Hematopoietic multipotent progenitor cell treated with erythropoietin and hydrocortisone succinate and interleukin-3 and kit ligand, for 15 days (in vitro differentiated cells): ENCODE measurements at places on chromosomes 7 and 10.

DNA sequence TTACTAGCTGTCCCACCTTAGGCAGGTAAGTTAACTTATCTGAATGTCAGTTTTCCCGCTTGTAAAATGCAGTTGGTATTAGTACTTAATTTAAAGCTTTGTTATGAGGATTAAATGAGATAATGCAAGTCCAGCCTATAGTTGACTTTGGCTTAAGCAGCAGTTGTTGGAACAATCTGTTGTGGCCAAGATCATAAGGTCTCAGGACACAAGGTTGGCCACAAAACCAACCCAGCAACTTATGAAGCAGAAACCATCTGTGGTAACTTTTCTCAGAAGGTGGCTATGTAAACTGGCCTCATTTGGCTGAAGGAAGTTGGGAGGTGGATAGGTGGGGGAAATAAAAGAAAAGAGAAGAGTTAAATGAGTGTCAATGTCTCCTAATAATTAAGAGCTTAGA is 29.4 kb downstream of the ENTPD1 start:
- no peak for DNase-seq

- DNase-seq: peak; percentile 4
These were observed at the start of gene DPYSL4 for GRCh38 chr10:132186488-132187429. Gene DPYSL4 (plus strand): TSS chr10:132186948. CDS start chr10:132187064, 116 bp downstream.

GRCh38 chr10:24708081-24708480 is 15.6 kb downstream of the ARHGAP21 start:
- DNase-seq: no peak

- no peak for DNase-seq
These were observed 3.8 kb upstream of the STN1 start for GRCh38 chr10:103921750-103922195.

- no peak for DNase-seq
These were observed 42.5 kb downstream of the ABLIM1 start for GRCh38 chr10:114615600-114616007.

- DNase-seq: no peak
These were observed 24.3 kb upstream of the CNNM1 start for GRCh38 chr10:99304862-99305229.

GRCh38 chr7:102273749-102274712 is 12.6 kb upstream of the SH2B2 start:
- DNase-seq: no peak

DNA sequence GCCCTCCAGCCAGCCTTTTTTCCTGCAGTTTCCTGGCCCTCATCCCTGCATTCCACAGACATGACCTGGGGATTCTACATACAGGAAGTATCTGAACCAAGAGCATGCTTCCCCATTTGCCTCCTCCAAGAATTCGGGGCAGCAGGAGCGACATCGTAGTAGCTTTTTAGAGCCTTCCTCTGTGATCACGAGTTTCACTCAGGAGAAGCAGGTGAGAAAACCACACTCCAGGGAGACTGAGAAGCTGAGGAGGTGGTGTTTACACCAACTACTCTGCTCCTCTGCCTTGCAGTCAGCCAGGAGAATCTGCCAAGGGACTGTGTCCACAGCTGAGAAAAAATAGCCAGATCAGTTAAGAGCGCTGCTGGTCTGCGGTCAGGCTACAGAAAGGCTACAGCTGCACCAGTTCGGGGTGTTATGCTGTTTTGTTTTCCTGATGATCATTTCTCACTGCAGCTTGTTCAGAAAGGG is 54.1 kb downstream of the HSPA12A start:
- DNase-seq: no peak

DNA sequence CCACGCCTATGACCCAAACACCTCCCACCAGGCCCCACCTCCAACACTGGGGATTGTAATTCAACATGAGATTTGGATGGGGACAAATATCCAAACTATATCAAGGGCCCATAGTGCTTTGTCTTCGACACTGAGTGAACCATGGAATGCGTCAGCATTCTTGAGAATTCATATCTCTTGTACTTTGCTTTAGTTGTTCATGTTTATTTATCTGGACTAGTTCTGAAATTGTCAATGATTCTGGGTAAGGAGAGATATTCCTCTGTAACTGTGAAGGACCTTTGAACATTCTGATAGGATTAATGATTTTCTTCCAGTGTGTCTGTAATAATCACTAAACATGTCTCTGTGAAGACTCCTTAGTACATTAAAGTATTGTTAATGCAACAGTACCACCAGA is 374.8 kb downstream of the LRMDA start:
- no peak for DNase-seq

DNA sequence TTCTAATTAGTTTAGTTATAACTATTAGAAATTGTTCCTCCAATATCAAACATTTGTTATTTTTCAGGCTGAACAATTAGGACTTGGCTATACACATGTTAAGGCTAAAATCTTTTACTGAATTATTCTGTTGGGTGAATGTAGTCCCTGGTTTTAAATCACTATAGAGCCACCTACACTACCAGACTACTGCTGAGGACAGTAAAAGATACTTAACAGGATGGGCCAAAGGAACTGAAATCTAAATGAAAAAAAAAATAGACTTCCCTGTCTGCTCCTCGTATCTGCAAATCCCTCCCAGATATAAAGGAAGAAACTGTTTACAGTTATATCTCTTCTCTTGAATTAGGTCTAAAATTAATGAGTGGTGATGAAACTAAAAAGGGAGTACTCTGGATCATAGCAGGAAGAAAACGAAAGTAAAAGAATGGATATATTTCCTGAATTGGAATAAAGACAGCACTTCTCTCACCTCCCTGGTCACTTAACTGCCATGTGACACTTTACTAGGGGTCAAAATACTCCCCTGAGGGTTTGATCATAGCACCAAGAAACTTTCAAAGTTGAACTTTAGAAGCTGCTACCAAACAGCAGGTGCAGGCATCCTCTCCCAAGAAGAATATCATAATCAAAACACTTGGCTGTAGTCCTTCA is 12.7 kb downstream of the FBXW4 start:
- no peak for DNase-seq

GRCh38 chr10:101783736-101784118 is 481 bp upstream of the NPM3 start:
- DNase-seq: no peak

DNA sequence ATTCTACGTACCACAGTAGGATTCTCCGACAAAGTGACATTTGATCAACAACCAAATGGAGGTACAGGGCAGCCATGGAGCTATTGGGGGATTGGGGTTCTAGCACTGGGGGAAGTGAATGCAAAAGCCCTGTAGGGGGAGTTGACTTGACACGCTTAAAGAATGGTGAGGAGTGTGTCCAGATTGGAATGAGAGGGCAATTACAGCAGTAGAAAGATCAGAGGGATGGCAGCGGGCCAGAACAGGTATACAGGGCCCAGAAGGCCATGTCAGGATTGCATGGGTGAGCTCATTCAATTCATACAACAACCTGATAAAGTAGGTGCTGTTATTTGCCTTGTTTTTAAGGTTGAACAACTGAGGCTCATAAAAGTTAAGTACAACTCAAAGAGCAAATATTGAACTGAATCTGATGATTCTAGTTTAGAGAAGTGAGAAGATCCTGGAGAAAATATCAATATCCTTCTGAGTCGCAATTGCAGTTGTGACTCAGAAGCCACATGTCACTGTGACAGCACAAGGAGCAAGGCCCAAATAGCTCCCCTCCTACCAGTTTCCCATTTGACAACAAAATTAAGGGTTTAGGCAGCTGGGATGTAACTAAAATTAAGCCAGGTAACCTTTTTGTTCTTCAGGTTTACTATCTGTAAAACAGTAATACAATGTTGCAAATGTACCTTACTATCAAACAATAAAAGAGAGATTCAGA is 28.0 kb upstream of the CTTNBP2 start:
- DNase-seq: no peak

DNA sequence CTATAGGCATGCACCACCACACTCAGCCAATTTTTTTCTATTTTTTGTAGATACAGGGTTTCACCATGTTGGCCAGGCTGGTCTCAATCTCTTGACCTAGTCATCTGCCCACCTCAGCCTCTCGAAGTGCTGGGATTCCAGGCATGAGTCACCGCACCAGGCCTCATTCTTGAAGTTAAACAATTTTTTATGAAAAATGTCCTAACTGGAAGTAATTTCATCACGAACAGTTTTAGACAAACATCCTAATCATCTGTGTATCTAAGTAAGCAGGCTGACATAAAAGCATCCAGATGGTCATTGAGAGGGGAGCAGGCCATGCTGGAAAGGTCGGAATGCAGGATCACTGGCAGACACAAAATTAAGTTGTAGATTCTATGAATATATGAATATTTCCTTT is 269.1 kb downstream of the ZMYND11 start:
- DNase-seq: no peak
